ENCODE measurements at places on chromosomes 1 and 21.

DNA sequence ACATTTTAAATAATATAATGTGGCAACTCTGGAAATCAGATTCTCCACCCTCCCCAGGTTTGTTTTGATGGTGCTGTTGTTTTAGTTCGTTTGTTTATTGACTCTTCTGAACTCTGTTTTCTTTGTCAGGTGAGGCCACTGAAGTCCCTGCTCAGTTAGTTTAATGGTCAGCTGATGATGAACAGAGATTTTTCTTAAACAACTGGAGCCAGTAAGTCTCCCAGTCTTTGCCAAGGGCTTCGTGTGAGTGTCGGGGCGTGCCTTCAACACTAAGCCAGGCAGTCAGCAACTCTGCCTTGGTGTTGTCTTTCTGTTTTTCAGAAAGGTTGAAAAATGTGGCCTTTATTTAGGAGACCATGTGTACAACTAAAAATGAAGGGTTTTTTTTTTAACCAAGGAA is 58.9 kb downstream of the TEX35 start:
- no peak for DNase-seq

DNA sequence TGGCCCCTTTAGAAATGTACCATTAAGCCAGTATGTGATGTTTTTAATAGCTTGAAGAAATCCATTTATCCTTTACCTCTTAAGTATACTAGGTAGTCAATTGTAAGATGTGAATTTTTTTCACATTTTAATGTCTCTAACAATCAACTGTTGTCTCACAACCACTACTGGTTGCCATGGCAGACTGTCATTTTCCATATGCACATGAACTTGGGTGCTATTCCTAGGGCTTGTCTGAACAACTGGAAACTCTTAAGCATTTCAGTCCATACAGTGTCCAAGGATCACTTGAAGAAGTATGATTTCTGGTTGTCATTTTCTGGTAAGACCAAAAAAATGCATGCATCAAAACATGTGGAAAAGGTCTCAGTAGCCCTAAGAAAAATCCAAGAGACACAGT is 315.1 kb downstream of the HHIPL2 start:
- DNase-seq = no peak

DNA sequence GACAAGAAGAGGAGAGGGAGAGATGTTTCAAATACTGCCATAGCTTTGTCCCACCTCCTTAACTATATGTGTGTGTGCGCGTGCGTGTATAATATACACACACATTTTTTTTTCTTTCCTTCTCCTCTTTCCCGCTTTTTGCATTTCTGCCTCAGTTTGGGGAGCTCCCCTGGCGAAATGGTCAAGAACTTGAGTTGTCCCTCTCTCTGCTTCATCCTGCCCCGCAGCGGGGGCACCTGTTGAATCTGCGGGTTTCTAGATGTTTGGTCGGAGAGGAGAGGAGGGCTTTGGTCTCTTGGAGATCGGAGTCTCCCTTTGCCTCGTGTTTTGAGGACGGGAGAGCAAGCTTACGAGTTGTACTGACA is 504 bp downstream of the SCCPDH start:
- no peak for DNase-seq

GRCh38 chr1:239952348-239953308 is 139.1 kb upstream of the FMN2 start:
- DNase-seq = no peak

DNA sequence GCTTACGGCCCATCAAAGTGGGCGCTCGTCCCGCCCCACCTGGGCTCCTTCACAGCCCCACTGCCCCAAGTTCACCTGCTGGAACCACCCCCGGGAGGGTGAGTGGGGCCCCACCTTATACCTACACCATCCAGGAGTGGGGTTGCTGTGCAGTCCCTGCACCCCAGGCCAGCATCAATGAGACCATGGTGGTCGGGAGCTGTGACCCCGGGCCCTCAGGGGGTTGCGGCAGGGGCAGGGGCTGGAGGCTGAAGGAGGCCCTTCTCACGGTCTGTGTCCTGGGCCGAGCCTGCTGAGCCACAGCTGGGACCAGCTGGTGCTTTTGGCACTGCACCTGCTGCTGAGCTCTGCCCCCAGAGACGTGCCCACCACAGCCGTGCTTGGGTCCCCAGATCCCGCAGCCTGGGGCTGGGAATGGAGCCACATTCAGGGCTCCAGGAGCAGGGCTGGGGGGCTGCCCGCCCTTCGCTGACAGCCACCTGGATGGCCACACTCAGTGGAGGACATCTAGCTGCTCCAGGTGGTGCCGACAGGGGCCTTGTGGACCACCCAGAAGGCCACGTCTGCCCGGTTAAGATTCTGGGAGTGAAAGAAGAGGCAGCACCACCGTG is 17.4 kb downstream of the ACTRT2 start:
- no peak for DNase-seq

DNA sequence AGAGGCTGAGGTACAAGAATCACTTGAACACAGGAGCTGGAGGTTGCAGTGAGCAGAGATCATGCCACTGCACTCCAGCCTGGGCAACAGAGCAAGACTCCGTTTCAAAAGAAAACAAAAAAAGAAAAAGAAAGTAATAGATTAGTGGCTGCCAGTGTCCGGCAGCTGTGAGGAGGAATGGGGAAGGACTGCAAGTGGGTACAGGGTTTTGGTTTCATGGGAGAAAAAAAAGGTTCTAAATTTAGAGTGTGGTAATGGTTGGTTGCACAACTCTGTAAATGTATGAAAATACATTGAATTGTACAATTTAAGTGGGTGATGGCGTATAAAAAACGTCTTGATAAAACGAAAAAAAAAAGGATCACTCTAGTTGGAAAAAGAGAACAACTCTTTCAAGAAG is 6.7 kb downstream of the TAF1A start:
- no peak for DNase-seq

DNA sequence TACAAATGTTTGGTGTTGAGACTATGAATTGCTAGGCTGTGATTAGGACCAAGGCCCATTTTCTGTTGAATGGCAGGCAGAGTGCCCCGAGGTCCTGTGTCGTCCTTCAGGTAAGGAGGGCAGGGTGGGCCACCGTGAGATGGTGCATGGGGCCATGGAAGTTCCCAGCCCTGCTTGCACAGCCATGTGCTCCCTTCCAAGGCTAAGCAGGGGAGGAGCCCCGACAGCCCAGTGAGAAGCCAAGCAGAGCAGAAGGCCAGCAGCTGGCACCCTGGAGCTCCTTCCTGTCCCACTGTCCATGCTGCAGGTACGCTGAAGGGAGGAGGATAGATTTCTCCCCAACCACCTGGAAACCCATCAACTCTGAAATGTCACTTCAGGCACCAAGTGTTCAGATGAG is 8.2 kb upstream of the NUAK2 start:
- no peak for DNase-seq

GRCh38 chr1:37480581-37481288 is 6.4 kb downstream of the ZC3H12A start:
- no peak for DNase-seq

DNA sequence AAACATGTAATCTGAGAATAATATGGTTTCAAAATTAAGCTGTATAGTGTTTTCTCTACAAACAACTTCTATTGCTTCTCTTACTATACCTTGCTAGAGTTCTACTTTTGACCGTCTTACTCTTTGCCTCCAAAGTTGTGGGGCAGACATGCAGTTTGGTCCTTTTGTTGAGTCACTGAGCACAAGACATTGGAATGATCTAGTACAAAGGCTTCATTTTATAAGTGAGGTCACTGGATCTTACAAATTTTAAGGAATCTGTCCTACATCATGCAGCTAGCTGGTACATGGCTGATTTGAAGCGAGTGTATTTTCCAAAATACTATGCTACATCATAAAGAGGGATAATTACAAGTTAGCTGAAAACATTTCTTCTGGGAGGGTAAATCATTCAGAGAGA is 28.8 kb downstream of the OR10J1 start:
- no peak for DNase-seq

DNA sequence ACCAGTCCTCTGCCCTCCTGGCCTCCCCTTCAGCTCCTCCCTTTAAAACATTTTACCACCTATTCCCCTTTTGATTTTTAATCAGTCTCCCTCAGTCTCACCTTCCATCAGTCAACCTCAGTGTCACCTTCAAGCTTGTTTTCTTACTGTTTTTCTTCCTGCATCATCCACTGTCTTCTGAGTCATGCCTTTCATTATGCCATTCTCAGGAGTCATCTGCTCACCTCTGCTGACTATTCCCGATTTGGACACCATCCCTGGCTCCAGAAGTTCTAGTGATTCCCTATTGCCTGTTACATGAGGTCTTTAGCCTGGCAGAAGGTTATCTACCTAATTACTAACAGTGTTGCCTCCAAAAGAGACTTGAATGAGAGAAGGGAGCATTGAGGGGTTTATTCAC is 23.9 kb downstream of the NFASC start:
- DNase-seq = no peak
